Suppressor macrophage treated with lipopolysaccharide for 1 hour (primary cell): ENCODE measurements at places on chromosomes 1 and 21.

- peak; percentile 48 for DNase-seq
Observed at GRCh38 chr1:6612641-6613360, 730 bp upstream of the PHF13 start.

DNA sequence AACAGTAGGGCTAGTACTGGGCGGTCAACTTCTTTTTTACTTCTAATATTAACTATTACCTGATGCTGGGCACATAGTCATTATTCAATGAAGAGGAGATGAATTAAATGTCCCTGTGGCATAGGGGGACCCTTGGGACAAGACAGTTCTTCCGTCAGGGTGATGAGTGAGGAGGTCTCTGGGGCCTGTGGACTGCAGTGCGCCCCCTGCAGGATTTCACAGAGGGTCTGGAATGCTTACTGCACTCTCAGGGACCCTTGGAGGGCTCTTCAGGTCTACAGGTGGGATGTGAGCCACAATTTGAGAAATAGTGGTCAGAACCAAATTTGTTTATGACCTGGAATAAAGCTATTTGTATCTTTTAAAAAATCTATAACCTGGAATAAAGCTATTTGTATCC is 149.4 kb downstream of the FAM78B start:
- DNase-seq: no peak

DNA sequence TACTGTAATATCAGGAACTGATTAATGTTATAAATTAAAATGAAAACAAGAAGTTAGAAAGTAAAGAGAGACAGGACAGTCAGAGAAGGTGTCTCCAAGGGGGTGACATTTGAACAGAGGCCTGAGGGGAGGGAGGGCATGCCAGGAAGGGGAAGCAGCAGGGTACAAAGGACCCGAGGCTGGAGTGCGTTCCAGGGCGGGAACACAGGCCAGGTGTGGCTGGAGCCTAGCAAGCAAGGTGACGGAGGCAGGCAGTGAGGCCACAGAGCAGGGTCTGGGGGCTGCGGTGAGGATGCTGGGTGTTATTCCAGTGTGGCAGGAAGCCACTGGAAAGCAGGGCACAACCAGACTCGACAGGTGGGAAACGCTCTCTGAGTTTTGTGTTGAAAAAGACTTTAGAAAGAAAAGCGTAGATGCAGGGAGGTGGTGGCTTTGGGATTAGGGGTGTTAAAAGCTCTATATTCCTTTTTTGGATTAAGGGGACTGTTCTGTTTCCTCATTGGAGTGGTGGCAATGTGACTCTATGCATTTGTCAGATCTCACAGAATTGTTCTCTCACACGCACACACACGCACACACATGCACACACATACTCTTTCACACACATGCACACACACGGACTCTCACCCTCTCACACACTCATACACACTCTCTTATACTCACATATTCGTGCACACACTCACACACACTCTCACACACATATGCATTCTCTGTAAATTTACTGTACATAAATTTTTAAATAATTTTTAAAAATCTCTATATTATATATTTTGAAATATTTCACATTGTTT is 124.5 kb downstream of the GLIS1 start:
- DNase-seq: no peak

- DNase-seq: peak; percentile 65
Observed at GRCh38 chr1:156104065-156104810, 10.3 kb upstream of the LMNA start.

DNA sequence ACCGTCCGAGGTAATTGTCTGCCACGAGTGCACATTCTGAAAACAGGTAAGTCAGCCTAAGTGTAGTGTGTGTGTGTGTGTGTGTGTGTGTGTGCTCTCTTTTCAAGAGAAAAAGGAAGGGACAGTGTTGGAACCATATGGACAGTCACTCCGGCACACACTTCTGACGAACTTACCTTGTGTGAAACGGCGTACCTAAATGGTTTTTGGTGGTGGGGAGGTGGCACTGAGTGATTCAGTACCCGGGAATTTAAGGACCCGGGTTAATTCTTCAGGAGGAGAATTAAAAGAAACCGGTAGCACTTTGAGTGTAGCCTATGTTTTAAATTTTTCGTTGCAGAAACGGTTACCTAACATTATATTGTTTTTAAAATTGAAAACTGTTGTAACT is 286 bp downstream of the ODR4 start:
- no peak for DNase-seq

DNA sequence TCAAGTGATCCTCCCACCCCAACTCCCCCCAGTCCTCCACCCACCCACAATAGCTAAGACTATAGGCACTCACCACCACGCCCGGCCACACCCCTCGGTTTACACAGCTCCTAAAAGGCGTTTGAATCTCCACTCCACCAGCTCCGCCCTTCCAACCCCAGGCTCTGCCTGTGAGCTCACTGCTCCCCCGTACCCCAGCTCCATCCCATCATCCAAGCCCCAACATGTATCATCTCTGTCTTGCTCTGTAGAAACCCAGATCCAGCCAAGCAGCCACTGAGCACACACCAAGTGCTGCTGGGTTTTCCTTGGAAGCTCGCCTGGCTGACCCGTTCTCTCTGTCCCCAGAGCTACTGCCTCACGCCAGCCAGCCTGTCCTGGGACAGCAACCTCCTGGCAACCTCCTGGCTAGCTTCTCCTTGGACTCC is 12.0 kb upstream of the S100A2 start:
- DNase-seq: no peak

GRCh38 chr1:223756806-223757700 is 44.7 kb downstream of the CAPN2 start:
- DNase-seq: no peak

- no peak for DNase-seq
Observed at GRCh38 chr1:38270849-38271633, 224.4 kb upstream of the POU3F1 start.

DNA sequence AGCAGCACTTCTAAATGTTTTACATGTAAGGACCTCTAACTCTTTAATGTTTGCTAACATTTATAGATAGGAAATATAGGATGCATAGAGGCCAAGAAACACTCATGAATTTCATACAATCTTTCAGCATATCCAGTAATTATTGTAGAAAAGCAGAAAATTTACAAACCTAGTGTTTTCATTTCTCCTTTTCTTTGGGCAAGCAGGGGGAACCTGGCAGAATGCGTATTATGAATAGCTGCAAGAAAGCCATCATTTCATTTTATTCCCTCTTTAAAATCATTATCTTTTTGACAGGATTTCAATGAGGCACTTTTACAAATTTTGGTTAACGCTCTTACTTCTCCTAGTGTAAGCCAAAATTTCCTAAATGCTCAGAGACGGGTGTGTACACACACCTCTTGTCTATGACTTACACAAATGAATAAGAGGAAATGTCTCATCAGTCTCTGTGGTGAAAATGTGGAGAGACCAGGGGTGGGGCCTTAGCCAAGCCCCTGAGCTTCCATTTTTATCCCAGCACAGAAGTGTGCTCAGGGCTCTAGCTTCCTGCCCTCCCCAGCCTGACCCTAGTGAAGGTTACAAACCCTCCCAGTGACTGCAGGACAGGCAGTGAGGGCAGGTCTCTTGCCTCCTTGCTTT is 91.6 kb downstream of the LRRC8C start:
- DNase-seq: peak; percentile 84

DNA sequence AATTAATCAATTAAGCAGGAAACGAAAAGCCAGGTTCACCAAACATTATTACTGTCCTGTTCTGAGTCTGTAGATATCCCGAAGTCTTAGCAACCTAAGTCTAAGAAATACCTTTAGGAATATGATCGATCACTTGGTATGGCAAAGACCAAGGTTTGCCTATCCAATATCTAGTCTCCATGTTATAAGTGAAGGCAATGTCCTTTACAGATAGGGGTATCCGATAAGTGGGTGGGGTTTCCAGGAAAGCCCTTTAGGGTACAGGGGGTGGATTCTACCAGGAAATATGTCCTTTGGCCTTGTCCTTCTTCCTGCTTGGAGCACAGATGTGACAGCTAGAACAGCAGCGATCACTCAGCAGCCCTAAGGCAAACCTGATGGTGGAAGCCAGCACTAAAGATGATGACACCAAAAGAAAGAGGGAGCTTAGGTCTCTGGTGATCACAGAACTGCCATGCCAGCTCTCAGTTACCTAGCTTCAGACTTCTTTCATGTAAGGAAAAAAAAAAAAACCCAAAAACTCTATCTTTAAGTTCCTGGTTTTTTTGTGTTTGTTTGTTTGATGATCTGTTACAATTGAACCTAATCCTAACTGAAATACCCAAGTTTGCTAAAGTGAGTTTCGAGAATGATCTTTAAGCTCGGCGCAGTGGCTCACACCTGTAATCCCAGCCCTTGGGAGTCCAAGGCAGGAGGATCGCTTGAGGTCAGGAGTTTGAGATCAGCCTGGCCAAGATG is 40.8 kb downstream of the DSTYK start:
- DNase-seq: no peak

- no peak for DNase-seq
Observed at GRCh38 chr21:32576011-32576410, 9.3 kb downstream of the TCP10L start.

GRCh38 chr1:32900956-32901822 is at the start of gene TMEM54:
TMEM54 (minus strand) TSS chr1:32901389; CDS start chr1:32901238, 151 bp downstream.
- DNase-seq: peak; percentile 61

GRCh38 chr1:50615036-50615750 is 191.9 kb upstream of the DMRTA2 start:
- no peak for DNase-seq

- no peak for DNase-seq
Observed at GRCh38 chr21:15992171-15992570, 262.4 kb downstream of the USP25 start.

DNA sequence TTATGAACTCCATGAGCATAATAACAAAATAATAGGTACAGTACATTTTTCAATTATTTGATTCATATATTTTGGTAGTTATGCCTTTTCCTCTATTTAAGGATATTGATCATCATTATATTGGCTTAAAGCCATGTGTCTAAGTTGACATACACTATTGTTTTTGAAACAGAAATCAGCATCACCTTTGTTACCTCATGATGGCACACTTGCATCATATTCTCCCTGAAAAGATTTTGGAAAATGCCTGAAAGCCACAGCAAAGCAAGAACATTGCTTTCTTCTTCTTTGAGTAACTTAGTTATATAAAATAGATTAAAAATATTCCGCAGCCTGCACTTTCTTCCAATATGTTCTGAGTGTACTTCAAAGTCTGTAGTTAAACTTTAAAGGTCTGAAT is 33.3 kb downstream of the TMPRSS15 start:
- DNase-seq: no peak

GRCh38 chr1:56336982-56337381 is 242.4 kb downstream of the PLPP3 start:
- DNase-seq: no peak

DNA sequence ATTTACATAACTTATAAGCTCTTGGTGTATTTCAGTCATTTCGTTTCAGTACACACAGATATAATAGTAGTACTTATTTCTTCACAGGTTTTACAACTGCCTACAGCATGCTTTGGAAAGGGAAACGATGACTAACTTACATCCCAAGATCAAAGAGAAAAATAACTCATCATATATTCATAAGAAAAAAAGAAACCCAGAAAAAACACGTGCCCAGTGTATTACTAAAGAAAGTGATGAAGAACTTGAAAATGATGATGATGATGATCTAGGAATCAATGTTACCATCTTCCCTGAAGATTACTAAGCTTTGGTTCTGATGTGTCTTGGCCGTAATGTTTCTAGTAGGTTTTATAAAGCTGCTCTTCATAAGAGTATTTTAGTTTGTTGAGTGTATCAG is 30.9 kb downstream of the TYW3 start:
- no peak for DNase-seq

- no peak for DNase-seq
Observed at GRCh38 chr1:54271341-54271740, 71.4 kb downstream of the MRPL37 start.

DNA sequence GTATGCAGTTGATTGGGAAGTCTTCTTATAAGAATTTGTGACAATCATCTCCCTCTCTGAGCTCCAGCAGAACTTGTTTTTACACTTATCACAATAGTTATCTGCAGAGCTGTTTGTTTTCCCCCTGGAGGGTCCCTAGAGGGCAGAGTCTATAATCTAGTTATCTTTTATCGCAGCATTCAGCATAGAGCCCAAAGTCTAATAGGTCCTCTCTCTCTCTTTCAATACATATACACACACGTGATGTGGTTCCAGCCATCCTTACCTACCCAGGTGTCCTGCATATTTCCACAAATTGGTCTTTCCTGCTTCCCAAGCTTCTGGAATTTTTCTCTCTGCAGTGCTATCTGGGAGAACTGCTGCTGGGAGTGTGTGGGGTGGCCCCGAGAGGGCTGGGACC is 229.6 kb upstream of the KIAA0040 start:
- DNase-seq: no peak

- no peak for DNase-seq
Observed at GRCh38 chr1:43832998-43833397, 100.6 kb upstream of the ARTN start.

- peak; percentile 26 for DNase-seq
Observed at GRCh38 chr1:91582431-91582921, 81.8 kb downstream of the CDC7 start.

DNA sequence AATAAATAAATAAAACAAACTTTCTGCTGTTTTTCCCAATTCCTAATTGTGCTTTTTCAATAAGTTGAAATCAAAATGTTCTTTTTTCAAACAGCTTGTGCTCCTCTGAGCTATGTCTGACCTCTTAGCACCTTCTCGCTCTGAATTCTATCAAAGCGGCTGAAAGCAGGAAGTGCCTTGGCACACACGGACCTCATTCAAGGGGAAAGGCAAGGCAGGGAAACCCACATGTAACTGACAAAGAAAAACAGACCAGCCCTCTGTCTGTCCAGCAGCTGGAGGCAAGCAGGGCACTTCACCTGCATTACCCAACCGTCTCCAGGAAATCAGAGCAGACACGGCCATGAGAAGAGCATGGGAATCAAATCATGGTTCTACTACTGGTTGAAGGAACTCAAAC is 56.7 kb downstream of the PLPP3 start:
- no peak for DNase-seq

- DNase-seq: no peak
Observed at GRCh38 chr1:223733898-223734852, 21.8 kb downstream of the CAPN2 start.

GRCh38 chr1:105100102-105100501 is 1350.4 kb downstream of the AMY1C start:
- DNase-seq: no peak

- no peak for DNase-seq
Observed at GRCh38 chr1:101849356-101849755, 147.4 kb downstream of the OLFM3 start.

- no peak for DNase-seq
Observed at GRCh38 chr1:25837262-25837875, 17.6 kb downstream of the MTFR1L start.

GRCh38 chr1:6591222-6591621 is 11.4 kb downstream of the ZBTB48 start:
- peak; percentile 64 for DNase-seq

DNA sequence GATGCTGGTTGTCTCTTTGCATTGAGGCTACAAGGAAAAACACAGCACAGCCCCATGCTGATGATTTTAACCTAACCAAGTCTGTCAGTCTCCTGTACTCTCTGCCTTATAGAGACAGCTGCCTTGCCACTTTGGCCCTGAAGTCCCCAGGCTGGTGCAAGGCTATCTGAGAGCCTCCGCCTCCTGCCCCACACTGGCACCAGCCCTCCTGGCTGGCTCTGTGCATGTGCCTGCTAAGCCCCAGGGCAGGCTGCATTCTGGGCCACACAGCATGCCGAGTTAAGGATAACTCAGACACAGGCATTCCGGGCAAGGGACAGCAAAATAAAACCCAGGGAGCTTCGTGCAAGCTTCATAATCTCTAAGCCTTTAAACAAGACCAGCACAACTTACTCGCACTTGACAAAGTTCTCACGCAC is 910 bp downstream of the RUNX1 start:
- no peak for DNase-seq

GRCh38 chr1:164577291-164577690 is 18.3 kb downstream of the PBX1 start:
- no peak for DNase-seq
